ENCODE measurements at places on chromosomes 5 and 9.

- peak; percentile 90 for DNase-seq
These were observed 7.4 kb downstream of the SH2D3C start for GRCh38 chr9:127770905-127771569.

- no peak for DNase-seq
These were observed 3.4 kb upstream of the RXRA start for GRCh38 chr9:134322781-134323241.

DNA sequence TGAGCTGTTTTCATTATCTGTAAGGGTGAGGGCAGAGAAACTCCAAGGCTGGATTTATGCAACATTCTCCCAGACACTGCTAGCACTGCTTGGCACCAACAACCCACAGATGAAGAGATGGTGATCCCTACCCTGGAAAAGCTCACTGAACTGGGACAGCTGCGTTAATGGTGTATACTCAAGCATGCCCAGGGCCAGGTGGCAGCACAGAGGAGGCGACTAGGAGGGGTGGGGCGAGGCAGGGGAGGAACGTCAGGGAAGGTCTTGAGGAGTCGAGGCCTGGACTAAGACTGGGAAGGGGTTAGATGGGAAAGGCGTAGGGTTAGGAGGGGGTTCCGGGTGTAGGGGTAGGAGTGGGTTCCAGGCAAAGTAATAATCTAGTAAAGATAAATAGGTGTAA, 73.1 kb upstream of the TBC1D9B start:
- no peak for DNase-seq

- no peak for DNase-seq
These were observed 21.9 kb upstream of the NOTCH1 start for GRCh38 chr9:136567651-136568287.

DNA sequence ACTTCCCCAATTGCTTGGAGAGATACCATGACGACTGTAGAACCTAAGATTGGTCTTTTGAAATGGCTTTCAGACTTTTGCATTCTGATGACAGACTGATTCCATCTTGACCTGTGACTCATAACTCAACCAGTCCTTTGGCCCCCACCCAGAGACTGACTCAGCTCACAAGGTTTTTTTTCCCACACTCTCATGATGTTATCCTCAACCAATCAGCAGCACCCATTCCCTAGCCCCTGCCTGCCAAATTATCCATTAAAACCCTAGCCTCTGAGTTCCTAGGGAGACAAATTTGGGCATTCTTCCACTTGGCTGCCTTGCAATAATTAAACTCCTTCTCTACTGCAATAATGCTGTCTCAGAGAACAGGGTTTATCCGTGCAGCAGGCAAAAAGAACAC, 1263.3 kb upstream of the CDH9 start:
- no peak for DNase-seq

- DNase-seq: no peak
These were observed 1342.4 kb upstream of the DMAC1 start for GRCh38 chr9:9142001-9142400.

GRCh38 chr5:120568711-120569110, 104.6 kb downstream of the PRR16 start:
- DNase-seq: no peak

GRCh38 chr9:126236273-126236672, 90.4 kb upstream of the MVB12B start:
- no peak for DNase-seq

DNA sequence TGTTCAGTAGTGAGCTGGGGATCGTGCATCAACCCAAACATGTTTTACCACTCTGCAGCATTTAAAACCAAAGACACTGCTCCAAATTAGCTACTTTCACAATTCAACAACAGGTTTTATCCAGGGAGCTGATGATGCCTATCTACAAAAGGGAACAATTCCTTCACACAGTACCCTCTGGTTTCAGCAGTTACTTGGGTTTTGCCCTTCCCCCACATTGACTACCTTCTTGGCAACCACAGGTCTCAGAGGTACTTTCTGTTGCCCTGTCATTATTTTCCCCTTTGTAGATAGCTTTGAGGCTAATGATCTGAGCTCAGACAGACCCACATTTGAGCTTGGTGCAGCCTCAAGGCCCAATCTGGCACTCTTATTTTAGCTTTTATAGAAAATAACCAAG, 96.1 kb downstream of the WDR41 start:
- no peak for DNase-seq

- peak; percentile 45 for DNase-seq
These were observed 1.5 kb downstream of the KLF9 start for GRCh38 chr9:70412832-70413463.

GRCh38 chr5:937151-937924, 44.7 kb downstream of the TRIP13 start:
- no peak for DNase-seq

- DNase-seq: no peak
These were observed 78.4 kb upstream of the ICE1 start for GRCh38 chr5:5344051-5344571.

GRCh38 chr9:135347461-135347860, 132.1 kb upstream of the PPP1R26 start:
- no peak for DNase-seq

- DNase-seq: no peak
These were observed 19.7 kb upstream of the CSF1R start for GRCh38 chr5:150105928-150106615.

DNA sequence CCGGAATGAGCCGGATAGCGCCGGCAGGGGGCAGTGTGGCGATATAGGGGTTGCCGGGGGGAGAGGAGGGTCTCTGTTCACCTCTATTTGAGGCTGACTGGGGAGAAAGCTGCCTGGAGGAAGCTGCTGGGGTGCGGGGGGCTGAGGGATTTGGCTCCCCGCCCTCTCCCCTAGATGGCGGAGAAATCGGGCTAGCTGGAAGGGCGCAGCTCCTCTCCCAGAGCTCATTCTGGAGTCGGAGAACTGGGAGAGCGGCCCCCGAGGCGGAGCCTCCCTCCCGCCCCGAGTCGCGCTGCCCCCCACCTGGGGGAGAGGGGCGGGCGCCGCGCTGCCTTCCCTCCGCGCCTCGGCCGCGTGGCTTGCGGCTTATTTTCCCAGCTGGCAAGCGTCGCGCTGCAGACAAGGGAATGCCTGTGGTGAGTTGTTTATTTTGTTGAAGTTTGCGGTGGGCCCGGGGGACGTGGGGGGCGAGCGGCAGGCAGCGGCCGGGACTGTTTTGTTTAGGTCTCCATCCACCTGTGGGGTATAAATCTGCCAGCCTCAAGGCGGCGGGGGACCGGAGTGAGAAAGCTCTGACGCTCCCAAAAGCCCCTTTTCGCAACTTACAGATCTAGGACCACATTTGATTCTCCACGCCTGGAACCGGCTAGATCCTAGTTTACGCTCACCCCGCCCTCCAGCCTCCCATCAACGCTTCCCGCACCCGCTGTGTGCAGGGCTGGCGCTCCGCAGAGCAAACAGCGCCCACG, 4.1 kb upstream of the RGMB start:
- peak; percentile 52 for DNase-seq

- DNase-seq: no peak
These were observed 103.4 kb upstream of the GNA14 start for GRCh38 chr9:77751341-77752091.

DNA sequence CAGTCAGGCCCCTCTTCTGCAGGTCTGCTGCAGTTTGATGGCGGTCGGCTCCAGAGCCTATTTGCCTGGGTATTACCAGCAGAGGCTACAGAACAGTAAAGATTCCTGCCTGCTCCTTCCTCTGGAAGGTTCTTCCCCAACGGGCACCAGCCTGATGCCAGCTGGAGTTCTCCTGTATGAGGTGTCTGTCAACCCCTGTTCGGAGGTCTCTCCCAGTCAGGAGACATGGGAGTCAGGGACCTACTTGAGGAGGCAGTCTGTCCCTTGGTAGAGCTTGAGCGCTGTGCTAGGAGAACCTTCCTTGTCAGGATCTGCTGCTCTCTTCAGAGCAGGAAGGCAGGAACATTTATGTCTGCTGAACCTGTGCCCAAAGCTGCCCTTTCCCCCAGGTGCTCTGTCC, 138.4 kb upstream of the IQGAP2 start:
- no peak for DNase-seq

GRCh38 chr5:112312295-112313275, 106.5 kb downstream of the EPB41L4A start:
- DNase-seq: no peak

- no peak for DNase-seq
These were observed 98.2 kb downstream of the OTULIN start for GRCh38 chr5:14762549-14763216.

- DNase-seq: peak; percentile 79
These were observed 22.1 kb downstream of the PTCH1 start for GRCh38 chr9:95494416-95495371.

- no peak for DNase-seq
These were observed 31.0 kb upstream of the ALDH1B1 start for GRCh38 chr9:38361473-38361850.
